ENCODE measurements at places on chromosomes 7 and 10.

DNA sequence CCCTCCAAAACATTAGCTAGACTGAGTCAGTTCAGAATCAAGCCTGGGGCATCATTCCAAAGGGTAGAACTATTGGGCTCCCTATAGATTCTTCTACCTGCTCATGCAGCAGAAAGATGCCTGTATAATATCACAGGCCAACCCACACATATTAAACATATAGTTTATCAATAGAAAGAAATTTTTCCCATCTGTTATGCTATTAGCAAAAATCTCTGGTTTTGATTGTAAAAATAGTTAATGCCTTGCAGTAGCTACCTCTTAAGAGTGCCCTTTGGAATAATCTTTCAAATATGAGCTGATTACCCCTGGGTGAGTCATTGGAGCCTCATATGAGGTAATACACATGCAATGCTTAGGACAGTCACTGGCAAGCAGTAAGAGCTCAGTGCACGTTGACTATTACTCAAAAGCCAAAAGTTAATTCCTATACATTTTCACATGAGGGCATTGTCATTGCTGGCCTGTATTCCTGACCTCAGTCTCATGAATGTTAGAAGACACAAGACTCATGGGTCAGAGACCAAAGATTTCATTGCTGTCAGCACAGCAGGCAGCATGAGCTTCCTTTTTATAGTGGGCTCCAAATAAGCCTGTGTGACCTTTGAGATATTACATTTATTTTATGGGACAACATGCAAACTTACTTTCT lies 180.0 kb downstream of the FGFR2 start:
- DNase-seq, result no peak

- no peak for DNase-seq
Measured at GRCh38 chr7:114759347-114760062, 162.4 kb upstream of the MDFIC start.

GRCh38 chr10:2744547-2745200 lies 322.7 kb upstream of the PFKP start:
- DNase-seq, result no peak

DNA sequence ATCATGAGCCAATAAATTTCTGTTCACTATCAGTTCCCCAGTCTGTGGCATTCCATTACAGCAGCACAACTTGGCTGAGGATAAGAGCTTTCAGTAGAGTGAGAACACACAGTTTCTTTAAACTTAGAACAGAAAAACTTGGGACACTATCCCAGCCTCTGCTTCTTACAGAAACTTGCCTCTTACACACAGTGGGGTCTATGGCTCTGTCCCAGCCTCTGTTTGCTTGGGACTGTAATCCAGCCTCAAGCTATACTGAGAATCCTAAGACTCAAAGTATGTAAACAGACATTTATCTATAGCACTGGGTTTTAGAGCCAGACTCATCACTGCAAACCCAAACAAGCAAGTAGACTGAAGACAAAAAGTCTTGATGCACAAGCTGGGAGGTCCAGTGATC lies 355.8 kb upstream of the VSTM2A start:
- no peak for DNase-seq

DNA sequence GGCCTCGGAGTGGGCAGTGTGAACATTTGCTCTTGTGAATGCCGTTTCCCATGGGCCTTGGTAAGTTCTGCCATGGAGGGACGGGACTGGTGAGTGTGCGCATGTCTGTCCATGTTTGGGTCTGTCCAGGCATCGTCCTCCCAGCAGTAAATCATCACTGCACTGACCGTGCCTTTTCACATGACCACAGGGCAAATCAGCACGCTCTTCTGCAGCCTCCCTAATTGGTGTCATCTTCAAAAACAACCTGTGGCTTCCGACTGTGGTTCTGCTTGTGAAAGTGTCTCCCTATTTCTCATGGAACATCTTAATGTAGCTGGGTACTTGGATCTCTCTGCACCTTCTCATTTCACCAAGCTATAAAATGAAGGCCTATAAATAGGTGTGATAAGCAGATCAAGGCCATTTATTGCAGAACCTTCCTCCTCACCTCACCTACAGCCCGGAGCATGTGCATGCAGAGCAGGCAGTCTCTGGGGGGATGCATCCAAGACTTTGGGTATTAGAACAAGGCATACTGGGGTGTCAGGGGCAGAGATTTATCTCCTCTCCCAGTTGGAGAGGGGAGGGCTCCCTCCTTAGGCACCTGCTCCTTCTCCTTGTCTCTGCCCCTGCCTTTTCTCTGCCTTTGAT lies 77.4 kb downstream of the RBM20 start:
- DNase-seq, result no peak

DNA sequence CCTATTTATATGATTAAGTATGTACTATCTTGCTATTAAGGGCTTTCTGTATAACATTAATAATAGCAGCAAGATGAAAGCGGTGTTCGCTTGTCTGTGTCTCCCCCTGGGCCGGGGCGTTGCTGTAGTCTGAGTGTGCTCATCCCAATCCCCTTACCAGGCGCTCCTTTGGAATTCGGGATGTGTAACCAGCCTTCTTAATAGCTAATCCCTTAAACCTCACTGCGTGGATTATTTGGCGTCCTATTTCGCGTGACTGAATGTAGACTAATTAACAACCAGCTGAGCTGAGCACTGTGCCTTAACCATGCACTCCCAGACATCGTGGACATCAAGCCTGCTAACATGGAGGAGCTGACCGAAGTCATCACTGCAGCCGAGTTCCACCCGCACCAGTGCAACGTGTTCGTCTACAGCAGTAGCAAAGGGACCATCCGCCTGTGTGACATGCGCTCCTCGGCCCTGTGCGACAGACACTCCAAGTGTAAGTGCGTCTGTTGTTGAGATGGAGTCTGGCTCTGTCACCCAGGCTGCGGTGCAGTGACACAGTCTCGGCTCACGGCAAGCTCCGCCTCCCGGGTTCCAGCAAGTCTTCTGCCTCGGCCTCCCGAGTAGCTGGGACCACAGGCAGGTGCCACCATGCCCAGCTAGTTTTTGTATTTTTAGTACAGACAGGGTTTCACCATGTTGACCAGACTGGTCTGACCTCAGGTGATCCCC lies 36.6 kb downstream of the BNIP3 start:
- DNase-seq, result no peak

Data from T1000 (cell line).